ENCODE measurements at places on chromosomes 7 and 10.

- DNase-seq = no peak
These were observed 123.0 kb upstream of the ADARB2 start for GRCh38 chr10:1860351-1860750.

GRCh38 chr10:92727141-92727540, 37.4 kb downstream of the HHEX start:
- DNase-seq = no peak

- no peak for DNase-seq
These were observed 117.4 kb downstream of the TES start for GRCh38 chr7:116327752-116328151.

GRCh38 chr10:122461367-122461728, at the start of gene HTRA1:
HTRA1 (plus strand) TSS chr10:122461553; CDS start chr10:122461653, 100 bp downstream.
- DNase-seq = no peak

DNA sequence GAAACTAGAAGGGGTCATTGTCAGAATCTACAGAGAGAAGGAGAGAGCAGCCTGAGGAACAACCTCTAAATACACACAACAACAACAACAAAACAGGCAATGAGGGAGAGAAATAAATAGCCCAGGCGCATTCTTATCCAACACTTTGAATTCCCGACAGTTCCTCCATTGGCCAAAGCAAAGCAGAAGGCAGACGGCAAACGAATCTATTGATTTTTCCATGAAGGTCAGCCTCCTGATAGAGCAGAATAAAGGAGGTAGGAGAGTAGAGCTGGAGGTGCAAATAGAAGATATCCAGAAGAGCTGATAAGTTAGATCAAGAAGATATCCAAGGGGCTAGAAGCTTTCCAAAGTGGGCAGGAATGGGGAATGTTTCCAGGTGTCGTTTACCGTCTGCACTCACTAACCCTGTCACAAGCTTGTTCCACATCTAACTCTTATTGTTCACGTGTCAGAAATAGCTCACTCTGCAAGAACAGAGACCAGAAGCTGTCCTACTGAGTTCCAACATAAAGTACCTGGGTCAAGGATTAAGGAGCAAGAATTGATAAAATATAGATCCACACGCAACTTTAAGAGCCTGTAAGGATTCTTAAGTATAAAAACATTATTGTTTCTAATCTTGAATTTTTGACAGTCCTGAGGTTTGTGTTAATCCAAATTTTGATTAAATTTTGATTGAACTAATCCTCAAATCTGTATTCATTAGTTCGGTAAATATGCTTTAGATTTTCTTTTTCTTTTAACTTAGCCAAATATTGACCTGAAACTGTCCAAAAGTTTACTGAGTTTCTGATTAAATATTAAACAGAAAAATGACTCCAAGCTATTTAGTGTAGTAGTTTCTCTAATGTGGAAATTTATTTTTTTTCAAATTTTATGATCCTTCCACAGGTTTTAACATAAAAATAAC, 45.7 kb downstream of the PTN start:
- DNase-seq = no peak

- DNase-seq = no peak
These were observed 37.4 kb downstream of the HSPA12A start for GRCh38 chr10:116704926-116705325.

GRCh38 chr7:133975130-133975529, 152.0 kb upstream of the LRGUK start:
- DNase-seq = no peak

- DNase-seq = no peak
These were observed 64.6 kb downstream of the ARL5B start for GRCh38 chr10:18723801-18724200.

DNA sequence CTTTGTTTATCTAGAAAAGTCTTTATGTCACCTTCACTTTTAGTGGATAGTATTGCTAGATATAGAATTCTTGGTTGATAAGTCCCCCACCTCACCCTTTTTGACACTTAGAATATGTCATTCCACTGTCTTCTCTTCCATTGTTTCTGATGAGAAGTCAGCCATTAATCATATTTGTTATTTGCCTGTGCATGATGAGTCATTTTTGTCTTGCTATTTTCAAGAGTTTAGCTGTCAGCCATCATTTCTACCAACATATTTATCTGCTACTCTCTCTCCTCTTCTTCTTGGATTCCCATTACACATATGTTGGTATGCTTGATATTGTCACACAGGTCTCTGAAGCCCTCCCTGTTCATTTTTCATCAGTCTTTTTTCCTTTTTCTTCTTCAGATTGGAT, 160.8 kb upstream of the TCF7L2 start:
- no peak for DNase-seq

- DNase-seq = no peak
These were observed 131.7 kb downstream of the GRK5 start for GRCh38 chr10:119339109-119339508.

GRCh38 chr10:118562851-118563250, 32.6 kb downstream of the PRLHR start:
- DNase-seq = no peak

DNA sequence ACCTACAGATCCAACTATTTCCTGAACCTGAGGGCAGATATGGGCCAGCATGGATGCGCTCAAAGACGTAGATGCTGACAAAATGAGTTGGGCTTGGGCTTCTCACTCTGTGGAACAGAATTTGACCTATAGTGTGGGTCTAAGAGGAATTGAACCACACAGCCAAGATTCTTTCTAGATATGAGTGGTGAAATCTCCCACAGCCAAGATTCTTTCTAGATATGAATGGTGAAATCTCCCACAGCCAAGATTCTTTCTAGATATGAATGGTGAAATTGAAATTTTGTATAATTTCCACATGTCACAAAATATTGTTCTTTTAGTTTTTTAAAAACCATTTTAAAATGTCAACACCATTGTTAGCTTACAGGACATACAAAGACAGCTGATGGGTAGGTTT, 215.4 kb upstream of the LRGUK start:
- no peak for DNase-seq

DNA sequence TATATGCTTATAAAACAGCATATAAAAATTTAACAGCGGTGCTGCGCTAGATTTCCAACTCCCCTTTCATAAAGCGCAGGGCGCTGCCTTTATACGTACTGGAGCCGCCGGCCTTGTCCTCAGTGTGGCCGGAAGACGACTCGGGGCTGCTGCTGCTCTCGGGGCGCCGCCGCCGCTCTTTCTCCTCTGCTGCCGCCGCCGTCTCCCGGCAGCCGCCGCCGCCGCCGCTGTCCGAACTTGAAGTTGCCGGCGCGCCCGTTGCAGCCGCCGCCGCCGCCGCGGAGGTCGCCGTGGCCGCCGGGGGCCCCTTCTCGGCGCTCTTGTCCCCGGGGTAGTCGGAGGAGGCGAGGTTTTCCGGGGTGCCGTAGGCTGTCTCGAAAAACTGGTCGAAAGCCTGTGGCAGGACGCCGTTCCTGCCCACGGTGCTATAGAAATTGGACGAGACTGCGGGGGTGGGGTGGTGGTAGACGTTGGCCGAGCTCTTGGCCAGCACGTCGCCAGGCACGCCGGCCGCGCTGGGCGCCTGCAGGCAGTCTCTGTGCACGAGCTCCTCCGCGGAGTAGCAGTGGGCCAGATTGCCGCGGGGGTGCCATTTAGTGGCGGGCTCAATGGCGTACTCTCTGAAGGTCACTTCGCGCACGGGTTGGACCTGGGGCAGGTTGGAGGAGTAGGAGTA, 557 bp downstream of the HOXA11 start:
- DNase-seq = no peak

- no peak for DNase-seq
These were observed 180.3 kb downstream of the NPSR1 start for GRCh38 chr7:34838329-34838728.

- DNase-seq = no peak
These were observed 108.8 kb upstream of the GSDME start for GRCh38 chr7:24866004-24866615.

DNA sequence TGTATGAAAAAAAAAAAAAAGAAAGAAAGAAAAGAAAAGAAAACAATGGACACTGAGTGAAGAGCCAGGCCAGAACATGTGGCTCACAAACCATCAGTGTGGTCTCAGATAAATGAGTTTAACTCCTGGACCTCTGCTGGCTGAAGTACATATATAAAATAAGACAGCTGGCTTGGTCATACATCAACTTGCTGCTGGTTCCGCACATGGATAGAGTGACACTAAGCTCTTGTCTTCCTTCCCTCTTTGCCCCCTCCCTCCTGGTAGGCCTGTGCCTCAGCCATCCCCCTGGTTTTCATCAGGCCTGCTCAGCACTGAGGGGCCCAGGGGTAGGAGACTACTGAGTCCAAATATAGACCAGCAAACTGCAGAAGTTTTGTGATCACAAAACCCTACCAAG, 58.1 kb upstream of the DGKI start:
- DNase-seq = no peak

DNA sequence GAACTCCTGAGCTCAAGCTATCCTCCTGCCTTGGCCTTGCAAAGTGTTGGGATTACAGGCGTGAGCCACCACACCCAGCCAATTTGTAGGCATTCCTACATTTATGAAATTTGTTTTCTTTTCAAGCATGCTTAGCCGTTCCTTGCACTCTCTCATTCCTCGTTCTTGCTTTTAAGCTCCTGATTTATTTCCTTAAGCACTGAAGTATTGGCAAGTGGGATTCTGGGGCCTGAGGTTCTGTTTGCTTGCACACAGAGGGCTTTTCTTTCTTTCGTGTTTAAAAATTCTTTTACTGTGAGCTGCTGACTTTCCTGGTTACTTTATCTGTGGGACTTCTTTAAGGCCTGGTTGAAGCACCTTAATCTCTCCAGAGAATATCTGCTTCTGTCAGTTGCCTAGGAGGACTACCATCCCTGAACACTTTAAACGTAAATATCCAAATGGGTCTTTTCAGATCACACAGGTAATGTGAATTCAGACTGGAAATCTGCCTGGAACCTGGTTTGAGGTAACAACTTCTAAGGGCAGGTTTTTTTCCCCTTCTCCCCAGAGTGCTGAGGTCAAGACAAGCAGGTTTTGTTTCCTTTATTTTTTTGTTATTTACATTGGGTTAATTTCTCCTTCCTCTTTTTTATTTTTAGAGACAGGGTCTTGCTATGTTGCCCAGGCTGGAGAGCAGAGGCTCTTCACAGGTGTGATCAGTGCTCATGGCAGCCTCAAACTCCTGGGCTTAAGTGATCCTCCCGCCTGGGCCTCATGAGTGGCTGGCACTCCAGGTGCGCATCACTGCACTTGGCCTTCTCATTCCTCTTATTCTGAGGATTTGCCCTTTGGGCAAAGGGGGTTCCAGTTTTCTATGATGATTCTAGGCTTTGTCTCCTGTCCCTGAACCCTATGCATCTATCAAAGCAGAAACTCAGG, 102.9 kb downstream of the PFKFB3 start:
- no peak for DNase-seq
